ENCODE measurements at places on chromosomes 11 and 22. TPM values are rescaled to one million over a fixed set of nuclear protein-coding genes. Genes with fewer than 3 reads are reported as not detected.

GRCh38 chr11:94066901-94067429, 45.8 kb downstream of the HEPHL1 start:
- no peak for DNase-seq

The PRR33 gene
- not detected for total RNA-seq

DNA sequence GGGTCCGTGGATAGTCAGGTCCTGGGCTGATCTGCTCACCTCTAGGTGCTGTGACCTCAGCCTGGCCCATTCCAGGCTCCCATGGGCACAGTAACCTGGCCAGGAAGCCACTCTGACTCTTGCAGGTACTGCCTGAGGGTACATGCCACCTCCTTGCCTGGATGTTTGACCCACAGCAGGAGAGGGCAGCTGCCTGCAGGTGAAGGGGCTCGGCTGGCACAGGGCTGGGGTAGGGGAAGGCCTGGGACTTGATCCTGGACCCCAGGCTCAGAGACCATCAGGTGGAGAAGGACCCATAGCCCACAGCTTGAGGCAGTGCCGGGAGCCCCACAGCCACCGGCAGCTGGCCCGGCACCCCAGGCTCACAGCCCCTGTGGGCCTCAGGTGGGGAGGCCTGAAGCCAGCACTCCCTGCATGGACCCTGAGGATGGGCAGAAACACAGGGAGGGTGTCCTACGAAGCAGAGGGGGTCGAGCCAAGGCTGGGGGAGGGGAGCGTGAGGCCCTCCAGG, 2.7 kb downstream of the LRRC56 start:
- DNase-seq: no peak

DNA sequence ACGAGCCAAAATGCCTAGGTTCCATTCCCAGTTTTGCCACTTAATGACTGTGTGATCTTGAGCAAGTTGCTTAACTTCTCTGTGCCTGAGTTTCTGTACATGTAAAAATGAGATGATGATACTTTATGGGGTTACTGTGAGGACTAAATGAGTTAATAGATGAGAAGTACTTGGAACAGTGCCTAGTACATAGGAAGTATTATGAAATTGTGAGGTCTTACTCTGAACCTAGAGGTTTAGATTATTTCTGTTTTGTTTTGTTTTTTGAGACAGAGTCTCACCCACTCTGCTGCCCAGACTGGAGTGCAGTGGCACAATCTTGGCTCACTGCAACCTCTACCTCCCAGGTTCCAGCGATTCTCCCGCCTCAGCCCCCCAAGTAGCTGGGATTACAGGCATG, 227.0 kb upstream of the POU2AF2 start:
- DNase-seq: no peak

GRCh38 chr11:99366546-99366945, 345.8 kb downstream of the CNTN5 start:
- DNase-seq: no peak

The MEI1 gene
- total RNA-seq: 14.6 TPM

The RASSF7 gene
- total RNA-seq: 15.1 TPM
